ENCODE measurements at places on chromosomes 6 and 20.

DNA sequence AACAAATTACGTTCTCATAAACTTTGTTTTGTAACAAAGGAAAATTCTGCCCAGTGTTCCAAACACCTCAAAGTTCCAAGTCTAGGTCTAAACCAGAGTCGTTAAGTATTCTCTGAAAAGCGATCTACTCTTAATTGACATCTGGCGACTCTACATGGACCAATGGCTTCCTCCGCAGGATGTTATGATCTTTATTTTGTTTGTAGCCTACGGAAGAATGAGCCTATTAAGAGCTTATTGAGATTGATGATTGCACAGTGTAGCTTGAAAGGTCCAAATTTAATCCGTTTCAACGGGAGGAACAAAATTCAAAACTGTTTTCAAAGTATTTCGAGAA is 61.1 kb downstream of the FAM217A start:
- DNase-seq, result no peak

DNA sequence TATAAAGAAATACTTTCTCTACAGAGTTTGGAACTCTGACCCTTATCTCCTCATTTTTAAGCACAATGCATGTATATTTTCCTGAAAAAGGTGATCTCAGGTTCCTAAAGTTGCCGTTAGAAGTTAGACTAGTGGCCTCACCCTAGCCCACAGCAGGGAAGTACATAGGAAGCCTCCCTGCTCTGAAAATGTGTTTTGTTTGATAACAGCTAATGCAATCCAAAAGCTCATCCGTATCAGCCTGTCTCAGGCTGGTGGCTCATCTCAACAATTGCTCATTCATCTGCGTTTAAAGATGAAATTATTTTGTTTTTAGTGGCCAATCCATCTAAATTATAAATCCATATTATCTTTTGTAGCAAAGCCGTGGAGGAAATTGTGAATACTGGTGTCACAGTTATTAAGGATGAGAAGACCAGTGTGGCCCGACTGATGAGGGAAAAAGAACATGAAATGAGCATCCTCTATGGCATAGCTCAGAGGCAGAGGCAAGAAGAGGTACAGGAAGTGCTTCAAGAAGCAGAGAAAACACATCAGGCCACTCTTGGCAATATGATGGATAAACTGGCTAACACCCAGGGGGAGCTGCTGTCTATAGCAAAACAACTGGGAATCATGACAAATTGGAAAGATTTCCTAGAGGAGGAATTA is 20.1 kb downstream of the C6orf163 start:
- DNase-seq, result no peak

GRCh38 chr20:35638751-35639150 is 23.1 kb downstream of the SPAG4 start:
- no peak for DNase-seq

- DNase-seq, result no peak
Measured at GRCh38 chr6:44805238-44805846, 417.8 kb downstream of the CDC5L start.

- no peak for DNase-seq
Measured at GRCh38 chr20:49887251-49888211, 27.8 kb downstream of the SPATA2 start.

DNA sequence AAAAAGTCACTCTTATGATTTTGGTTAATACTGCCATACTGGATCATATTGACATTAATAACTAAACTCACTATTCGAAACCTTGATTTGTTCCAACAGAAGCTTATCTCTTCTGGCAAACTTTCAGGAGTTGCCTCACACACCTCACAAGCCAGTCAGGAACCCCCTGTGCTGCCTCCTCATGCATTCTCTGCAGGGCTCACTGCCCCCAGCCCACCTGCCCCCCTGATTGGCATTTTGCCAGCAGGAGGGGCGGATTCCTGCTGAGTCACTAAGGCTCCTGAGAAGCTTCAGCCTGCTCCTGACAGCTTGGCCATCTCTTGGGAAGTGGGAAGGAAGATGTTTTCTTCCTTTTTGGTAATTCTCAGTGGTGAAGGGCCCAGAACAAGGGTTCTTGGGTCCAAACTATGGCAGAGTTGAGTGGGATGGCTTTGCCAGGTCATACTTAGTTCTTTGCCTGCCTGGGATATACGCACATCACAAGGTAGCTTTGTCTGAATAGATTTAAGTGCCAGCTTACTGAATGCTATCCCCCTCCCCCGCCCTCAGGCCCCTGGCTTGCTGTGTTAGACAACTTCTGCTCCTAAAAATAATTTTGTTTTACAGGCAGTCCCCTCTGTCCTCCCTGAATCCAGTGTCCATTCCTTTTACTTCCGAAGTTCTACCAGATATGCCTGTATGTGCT is 31.4 kb downstream of the SLC35F1 start:
- DNase-seq, result no peak

- no peak for DNase-seq
Measured at GRCh38 chr6:125415913-125416312, 114.1 kb upstream of the HDDC2 start.

- DNase-seq, result no peak
Measured at GRCh38 chr20:22771706-22772105, 187.3 kb upstream of the FOXA2 start.

- peak; percentile 24 for DNase-seq
Measured at GRCh38 chr20:53322651-53323050, 271.0 kb downstream of the ZNF217 start.

DNA sequence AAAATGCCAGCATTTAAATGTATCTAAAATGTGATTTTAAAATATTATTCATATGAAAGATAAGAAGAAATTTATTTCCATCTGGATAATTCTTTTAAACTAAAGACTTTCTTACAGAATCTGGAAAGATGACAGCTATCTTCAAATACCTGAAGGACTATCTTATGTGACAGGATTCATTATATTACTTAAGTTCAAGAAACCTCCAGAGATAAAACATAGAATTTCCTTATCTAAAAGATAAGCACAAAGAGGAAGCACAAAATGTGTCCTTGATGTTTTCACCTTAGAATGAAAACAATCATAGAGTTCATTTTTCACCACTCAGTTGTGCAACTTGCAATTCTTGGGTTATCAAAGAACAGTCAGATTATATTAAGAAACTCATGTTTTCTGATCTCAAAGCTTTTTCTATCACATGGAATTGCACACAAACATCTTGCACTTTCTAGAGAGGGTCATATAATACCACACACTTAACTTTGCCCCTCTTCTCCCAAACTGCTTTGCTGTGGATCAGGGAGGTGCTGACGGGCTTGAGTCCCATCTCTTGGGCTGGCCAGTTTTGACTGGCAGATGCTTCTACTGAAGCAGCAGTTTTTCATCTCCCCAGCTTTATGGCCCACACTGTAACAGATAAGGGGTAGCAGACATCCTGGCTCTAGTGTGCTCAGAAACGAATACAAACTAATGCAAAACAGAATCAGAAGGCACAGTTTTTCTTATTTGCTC is 467.4 kb downstream of the CDC5L start:
- no peak for DNase-seq

- DNase-seq, result no peak
Measured at GRCh38 chr20:54133434-54134427, 40.1 kb downstream of the CYP24A1 start.

- no peak for DNase-seq
Measured at GRCh38 chr6:132017942-132018341, 66.8 kb upstream of the CCN2 start.

GRCh38 chr6:40910260-40910893 is 128.6 kb downstream of the UNC5CL start:
- DNase-seq, result no peak

- DNase-seq, result no peak
Measured at GRCh38 chr6:40706178-40706577, 119.0 kb upstream of the LRFN2 start.

GRCh38 chr6:37980222-37980595 is 160.7 kb downstream of the ZFAND3 start:
- DNase-seq, result no peak

- DNase-seq, result no peak
Measured at GRCh38 chr6:125816828-125817280, 26.1 kb downstream of the NCOA7 start.

GRCh38 chr6:100281471-100281901 is 183.2 kb downstream of the SIM1 start:
- no peak for DNase-seq

DNA sequence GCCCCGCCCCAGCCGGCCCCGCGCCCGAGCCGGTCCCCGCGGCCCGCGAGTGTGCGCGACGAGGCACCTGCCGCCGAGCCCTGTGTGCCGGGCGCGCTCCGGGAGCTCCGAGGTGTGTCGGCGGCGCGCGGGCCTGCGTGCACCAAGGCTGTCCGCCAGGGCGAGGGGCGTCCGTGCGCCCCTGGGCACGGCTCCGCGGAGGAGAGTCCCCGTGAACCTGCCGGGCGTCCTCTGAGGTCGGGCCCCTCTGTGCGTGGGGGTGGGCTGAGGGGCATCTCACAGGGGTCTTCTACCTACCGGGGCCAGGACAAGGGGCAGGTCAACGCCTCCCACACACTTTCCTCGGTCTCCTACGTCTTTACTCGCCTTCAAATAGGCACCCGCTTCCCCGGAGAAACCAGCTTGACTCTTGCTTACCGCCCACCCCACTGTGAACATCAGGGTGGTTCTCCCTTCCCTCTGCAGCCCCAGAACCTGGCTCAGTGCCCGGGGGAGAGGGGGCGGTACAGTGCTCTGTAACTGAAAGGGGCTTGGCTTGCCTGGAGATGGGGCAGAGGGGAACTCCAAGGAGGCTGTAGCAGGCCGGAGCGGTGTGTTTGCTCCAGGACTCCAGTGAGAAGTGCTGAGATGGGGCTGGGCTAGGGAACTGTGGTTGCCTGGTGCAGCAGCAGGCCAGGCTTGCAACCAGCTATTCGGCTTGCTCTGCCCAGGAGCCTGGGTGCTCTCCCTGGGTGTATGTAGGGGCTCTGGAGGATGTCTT is at the start of gene SAMD10:
TSS of gene SAMD10 (minus strand) at position 86 of the 760 bp plus-strand sequence. CDS start 175 bp downstream, outside the sequence.
- DNase-seq, result peak; percentile 92

DNA sequence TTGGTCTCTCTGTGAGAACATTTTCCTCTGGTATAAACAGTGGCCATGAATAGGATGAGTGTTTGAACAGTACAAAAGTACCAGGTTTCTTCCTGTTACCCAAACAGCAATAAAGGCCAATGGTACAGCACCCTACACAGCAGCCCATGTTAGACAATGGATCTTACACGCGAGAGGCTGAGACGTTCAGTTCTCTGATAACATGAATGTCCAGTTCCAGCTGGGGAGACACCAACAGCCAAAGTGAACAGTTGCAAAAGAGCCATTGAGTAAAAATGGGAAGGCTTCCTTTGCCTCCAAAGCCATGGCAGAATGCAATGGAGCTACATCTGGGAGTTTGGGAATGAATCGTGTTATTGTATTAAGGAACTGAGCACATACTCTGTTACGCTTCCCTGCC is 246.8 kb upstream of the SGK1 start:
- no peak for DNase-seq

- DNase-seq, result no peak
Measured at GRCh38 chr20:19889011-19889953, 127.9 kb upstream of the NAA20 start.

DNA sequence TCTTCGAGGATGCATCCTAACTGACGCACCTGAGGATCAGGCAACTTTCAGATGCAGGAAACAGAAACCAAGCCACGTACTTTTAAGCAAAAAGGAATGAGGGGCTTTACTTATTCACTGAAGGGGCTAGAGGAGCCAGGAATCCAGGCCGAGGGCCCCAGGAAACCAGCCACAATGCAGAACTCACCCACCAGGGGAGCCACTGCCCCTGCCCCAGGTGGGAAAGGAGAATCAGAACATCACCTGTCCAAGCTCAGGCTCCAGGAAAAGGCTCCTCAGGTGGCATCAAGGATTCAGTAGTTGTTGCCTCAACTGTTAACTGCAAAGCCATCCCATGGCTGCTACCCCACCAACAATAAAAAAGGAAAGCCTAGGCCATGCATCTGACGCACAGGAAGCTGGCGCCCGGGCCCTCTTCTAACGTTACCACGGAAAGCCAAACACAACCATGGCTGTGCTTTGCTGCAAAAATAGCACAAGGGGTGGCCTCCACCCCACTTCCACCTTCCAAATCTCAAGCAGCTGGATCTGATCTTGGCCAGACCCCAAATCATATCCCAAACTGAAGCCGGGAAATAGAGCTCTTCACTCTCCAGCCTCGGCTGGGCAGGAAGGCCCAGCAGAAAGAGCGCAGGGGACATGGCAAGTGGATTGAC is 121.0 kb downstream of the PREX1 start:
- no peak for DNase-seq

- DNase-seq, result no peak
Measured at GRCh38 chr6:15341311-15342001, 95.6 kb downstream of the JARID2 start.

DNA sequence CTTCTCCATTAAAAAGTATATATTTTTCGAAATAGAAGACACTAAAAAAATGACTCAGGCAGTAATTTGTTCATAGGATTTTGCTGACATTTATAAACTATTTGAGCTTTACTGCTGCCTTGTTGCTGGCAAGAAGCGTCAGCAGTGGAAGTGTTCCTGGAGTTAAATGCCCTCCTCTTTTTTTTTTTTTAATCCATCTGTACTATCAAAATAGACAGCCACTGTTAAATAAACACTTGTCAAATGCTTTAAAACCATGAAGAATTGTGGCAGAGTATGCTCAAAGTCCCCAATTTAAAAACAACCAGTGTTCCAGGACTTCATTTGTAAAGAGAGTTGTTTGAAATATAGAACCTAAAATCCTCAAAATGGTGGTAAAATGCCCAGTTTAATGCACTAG is 253.8 kb downstream of the NKAIN2 start:
- no peak for DNase-seq

DNA sequence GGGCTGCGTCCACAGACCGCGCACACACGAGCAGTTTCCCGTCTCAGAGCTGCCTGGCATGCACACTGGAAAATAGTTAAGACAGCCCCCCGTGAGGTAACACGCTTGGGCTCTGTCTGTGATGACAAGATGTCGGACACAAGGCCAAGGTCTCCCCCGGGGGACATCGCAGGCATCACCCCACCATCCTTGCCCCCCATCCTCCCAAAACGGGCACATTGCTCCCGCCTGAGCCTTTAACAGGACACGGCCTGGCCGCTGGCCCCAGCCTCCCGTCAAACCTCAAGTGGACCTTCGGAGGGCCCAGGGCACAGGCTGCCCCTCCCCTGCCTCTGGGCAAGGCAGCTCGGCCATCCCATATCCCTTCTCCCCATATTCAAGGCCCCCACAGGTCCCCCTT is 5.6 kb downstream of the KCNQ2 start:
- DNase-seq, result no peak

- DNase-seq, result peak; percentile 81
Measured at GRCh38 chr6:27809939-27810767, 102.0 kb downstream of the OR2B2 start.

GRCh38 chr20:47792021-47792618 is 6.8 kb upstream of the SULF2 start:
- DNase-seq, result no peak

DNA sequence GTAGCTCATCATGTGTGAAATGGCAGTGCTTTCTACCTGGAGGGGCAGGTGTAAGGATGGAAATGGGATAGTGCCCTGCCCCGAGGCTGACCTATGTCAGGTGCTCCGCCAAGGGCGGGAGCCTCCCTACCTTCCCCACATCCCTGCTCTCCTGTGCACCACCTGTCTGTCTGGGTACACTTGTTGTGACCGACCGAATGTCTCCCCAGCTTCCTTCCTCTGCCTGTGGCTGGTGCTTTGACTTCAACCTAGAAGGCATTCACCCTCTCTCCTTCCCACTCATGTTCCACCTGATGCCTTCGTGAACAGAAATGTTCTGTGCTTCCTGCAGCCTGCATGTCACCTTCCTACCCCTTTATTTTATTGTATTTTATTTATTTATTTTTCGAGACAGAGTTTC is 114.8 kb downstream of the SCML4 start:
- no peak for DNase-seq

All from stimulated activated naive CD8-positive, alpha-beta T cell treated with anti-CD3 and anti-CD28 coated beads, Interleukin-15, amount 100 ng/mL, for 72 hours (primary cell).